ENCODE measurements at places on chromosomes 2 and 18.

GRCh38 chr2:18154812-18155211 is 276.3 kb downstream of the KCNS3 start:
- DNase-seq, result no peak

GRCh38 chr2:225668606-225669266 is 269.2 kb downstream of the NYAP2 start:
- DNase-seq, result no peak

DNA sequence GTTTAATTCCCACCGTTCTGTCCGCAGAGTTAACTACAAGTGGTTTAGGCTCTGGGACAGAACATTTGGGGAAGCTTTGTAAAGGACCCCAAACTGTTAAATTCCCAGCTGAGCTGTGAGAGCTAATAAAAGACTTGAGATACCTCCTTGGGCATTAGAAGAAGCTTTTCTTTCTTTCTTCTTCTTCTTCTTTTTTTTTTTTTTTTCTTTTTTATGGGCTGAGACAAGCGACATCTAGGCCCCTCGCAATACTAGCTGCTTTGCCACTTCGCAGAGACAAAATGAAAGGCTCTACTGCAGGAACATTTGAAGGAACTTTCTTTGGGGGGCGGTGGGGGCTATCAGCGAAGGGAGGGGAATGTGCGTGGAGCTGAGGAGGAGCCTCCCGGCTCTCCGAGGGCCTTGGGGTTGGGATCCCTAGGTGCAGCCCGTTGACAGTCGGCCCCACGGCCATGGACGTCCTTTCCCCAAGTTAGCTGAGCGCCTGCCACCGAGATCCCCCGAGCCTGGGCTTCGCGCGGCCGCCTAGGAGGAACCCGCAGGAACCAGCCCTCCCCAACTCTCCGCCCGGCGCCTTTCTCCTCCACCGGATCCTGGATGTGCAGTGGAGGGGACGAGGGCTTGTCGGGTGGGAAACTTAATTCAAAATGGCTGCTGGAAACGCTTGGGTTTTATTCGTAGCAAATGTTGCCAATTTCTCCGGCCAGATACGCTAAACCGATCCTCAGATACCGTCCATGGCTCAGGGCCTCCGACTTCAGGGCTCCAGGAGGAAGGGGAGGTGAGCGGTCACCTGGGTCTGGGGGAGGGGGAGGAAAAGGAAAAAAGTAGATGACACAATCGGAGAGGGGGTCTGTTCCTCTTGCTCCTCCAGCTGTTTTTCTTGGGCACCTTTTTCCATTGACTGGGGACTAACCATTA is 4.2 kb downstream of the MEIS1 start:
- no peak for DNase-seq

- DNase-seq, result no peak
Measured at GRCh38 chr2:218063486-218063885, 5.6 kb upstream of the RUFY4 start.

DNA sequence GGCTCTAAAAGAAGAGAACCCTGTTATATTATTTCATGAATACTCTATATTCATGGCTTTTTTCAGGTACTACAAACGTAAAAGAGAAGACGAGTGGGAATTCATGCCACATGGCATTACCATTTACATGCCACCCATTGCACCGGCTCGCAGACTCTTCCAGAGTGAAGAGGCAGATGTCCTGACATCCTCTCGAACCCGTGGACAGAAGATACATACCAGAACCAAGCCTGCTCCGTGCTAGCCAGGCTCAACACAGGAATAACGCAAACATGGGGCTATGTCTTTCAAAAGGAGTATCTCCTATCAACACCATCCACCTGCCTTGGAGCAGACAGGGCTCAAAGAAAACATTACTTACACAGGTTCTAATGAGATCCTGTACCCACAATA is 168.8 kb downstream of the THADA start:
- DNase-seq, result no peak

DNA sequence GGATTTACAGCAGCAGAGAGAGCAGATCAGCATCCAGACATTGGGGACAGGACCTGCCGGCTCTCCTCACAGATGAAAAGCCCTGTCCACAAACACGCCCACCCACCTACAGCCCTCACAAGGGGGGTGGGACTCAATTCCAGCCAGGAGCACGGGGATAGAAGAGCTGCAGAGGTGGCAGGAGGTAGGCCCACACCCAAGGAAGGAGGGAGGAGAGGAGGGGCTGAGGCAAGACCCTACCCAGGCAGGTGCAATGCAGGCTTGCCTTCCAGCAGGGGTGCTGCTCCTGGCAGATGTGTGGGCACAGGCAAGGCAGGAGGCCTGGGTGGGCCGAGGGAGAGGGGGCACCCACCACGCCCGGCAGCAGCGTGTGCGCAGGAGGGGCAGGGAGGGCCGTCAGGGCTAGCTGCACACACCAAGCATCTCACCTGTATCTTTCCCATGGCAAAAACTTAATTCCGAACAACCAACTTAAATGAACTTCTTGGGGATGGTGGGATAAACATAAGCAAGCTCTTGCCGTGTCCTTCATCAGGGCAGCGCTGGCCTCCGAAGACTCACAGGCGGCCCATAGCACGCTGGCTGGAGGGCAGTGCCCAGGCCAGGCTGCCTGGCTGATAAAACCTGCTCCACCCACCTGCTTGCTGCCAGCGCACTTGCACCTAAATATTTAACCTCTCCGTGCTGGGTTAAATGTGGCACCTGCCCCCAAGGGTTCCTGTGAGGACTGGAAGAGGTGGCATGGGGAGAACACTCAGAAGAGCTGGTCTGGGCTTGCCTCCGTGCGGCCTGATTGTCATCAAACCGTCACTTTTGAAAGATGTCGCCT is 219.5 kb downstream of the HDAC4 start:
- no peak for DNase-seq

DNA sequence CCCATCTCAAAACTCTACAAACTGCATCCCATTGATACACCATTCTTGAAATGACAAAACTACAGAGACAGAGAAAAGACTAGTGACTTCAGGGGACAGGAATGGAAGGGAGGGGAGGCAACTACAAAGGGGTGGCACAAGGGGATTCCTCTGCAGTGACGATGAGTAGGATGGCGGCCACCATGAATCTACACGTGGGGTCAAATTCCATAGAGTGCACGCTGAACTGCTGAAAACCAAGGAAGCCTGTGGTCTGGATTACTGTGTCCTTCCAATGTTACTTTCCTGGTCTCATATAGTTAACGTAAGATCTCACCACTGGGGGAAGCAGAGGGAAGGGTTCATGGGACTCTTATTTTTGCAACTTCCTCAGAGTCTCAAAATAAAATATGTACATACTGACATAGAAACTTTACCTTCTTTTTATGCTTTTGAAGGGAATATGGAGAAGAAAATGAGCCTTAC is 23.6 kb downstream of the COX7A2L start:
- DNase-seq, result no peak

DNA sequence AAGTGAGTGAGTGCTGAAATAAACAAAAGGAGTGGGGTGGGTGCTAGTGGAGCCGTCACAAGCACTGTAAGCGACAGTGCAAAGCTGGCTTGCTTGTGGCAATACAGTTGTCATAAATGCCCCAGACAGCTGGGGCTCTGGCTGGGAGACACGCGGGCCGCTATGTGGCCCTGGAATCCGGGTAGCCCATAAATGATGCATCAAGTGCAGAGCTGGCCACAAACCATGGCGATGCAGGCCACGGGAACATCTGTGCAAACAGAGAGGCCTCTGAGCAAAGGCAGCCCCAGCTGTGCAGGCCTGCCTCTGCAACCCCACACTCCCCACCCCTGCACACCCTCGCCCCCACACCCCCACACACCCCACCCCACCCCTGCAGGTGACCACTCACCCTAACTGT is 349.2 kb upstream of the ID2 start:
- DNase-seq, result no peak

- DNase-seq, result no peak
Measured at GRCh38 chr2:88416016-88416663, 36.4 kb downstream of the FOXI3 start.

DNA sequence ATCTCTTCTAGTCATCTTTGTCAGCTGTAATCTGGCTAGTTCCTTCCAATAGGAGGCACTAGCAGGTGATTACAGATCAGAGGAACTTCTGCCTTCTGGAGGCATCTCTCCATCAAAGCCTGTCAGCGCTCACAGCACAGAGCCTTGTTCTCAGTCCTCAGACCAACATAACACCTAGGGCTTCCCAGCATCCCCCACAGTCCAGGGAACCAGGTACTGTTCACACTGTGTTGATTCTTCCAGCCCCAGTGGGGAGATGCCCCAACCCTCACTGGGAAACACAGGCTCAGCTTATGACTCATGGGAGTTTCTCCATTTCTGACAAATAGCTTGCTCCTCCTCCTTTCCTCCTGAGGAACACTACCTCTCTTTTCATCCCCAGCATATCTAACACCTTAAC is 601.7 kb downstream of the CBLN2 start:
- DNase-seq, result no peak

DNA sequence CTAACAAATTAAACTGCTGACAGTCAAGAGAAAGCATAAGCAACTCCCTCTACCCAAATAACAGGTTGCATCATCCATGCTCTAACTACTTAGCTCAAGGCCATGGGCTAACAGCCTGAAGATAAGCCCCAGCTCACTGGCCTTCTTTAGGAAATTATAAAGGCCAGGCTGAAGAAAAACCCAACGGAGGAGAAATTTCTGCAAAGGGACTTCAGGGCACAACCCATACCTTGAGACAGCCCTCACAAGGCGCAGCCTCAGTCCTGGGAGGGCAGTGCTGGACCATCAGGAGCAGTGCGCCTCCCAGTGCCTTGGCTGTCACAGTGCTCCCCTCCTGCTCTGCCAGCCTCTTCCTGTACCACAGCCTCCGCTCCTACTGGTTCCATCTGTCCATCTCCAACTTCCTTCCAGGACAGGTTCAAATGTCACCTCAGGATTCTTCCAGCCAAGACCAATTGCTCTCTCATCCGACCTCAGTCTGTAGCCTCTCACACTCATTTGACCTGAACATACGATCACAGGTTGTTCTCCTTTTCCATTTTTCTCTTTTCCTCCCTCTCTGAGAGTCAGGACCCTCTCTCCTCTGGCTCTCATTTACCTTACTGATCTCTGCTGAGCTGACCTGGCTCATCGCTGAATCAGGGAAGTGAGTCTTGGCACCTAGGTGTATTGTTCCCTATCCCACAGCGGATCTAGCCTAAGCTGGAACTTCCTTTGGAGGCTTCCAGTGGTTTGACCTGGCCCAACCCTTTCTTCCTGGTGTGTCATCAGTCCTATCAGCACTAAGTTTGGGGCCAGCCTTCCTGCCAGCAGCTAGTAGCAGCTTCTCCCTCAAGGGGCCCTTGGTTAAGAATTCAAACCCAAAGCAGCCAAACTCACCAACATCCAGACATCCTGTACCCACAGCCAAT is 1.9 kb downstream of the MCFD2 start:
- no peak for DNase-seq

GRCh38 chr2:210676067-210676466 is 119.7 kb downstream of the CPS1 start:
- no peak for DNase-seq

- DNase-seq, result no peak
Measured at GRCh38 chr18:23616258-23616657, 30.0 kb upstream of the NPC1 start.

- no peak for DNase-seq
Measured at GRCh38 chr18:49854681-49855080, 41.3 kb upstream of the ACAA2 start.

DNA sequence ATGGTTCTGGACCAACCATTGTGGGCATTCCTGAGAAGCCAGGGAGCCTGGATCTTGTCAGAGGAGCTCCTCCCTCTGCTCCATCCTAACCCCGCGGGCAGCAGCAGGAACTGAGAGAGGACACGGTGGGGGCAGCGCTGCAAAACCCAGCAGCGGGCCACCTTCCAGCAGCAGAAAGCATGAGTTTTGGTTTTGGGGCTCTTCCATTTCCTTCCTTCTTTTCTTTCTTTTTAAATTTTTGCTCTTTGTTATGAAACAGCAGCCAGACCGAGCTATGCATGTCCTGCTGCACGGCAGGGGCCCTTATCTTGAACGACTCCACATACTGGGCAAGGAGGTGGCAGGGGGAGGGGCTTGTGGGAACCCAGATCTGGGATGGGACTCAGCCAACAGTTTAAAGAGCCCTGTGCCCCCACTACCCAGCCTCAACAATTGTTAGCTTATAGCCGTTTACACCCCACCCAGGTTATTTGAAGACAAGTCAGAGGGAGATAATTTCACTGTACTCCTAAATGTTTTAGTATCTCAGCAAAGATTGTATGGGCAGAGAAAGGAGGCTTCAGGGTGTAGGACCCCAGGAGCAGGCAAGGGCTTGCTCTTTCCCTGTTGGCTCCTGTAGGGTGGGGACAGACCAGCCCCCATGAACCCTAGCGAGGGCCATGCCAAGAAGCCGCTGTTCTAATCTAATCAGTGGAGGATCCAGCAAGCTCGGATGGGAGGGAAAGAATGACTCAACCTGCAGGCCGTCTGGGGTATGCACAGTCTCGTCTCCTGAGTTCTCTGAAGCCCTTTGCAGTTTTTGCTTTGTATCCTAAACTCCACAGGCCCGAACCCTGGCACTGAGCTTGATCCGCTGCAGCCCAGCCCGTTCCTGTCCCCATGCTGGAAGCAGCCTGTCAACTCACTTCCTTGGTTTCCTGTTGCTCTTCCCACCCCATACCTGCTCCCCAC is 75.3 kb downstream of the LRRFIP1 start:
- DNase-seq, result no peak

GRCh38 chr2:17611036-17611435 is 70.5 kb downstream of the VSNL1 start:
- no peak for DNase-seq

- no peak for DNase-seq
Measured at GRCh38 chr2:108594982-108595464, 60.8 kb downstream of the LIMS1 start.

- no peak for DNase-seq
Measured at GRCh38 chr2:62248226-62248625, 52.3 kb downstream of the B3GNT2 start.

All from T1000 (cell line).